Left forelimb (tissue), 1 donor: ENCODE measurements at places on chromosomes 4 and X.

DNA sequence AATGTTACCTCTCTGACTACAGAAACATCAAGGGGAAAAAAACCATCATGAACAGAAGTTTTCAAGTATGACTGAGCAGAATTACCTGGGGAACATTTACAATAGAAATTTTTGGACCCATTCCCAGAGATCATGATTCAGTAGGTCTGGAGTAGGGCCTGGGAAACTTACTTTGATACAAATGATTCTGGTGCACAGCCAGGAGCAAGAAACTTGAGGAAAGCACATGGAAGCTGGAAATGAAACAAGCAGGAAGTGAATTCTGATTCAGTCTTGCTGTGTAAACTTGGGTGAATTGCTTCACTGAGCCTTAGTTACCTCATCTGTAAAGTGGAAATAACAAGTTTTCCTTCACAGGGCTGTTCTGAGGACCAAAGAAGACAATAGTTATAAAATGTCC is 192.5 kb upstream of the TAPT1 start:
- no peak for DNase-seq

DNA sequence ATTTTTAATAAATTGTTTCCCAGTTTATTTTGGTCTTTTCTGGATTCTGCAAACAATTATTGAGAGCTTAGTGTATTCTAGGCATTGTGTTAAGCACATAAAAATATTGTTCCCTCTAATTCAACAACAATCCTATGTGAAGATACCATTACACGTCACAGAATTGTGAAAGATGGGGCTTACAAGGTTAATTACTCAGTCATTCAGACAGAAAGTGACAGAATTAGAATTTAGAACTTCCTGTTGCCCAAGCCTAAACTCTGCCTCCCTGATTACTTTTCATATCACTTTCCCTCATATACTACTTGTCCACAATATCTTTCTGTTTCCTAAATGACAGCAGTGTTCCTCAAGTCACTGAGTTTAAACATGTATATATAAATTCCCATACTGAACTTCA is 186.7 kb upstream of the VEGFC start:
- no peak for DNase-seq

- no peak for DNase-seq
Measured at GRCh38 chr4:129863206-129863605, 767.3 kb downstream of the C4orf33 start.

DNA sequence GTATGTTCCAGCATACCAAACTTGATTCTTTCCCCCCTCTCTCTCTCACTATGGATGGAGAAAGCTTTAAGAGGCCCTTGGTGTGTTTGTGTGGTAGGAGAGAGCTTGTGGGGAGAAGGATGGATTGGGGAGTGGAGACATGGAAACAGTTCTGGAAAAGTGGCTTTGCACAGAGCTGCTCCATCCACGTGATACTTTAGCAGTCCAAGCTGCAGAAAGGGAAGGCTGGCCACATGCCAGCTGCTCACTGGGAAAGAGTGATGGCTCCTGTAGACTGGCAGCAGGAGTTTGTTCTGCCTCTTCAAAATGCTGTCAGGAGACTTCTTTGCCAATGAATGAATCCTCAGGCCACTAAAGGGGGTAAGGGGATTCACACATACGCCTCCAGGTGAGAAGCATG is 21.7 kb upstream of the SEC24B start:
- no peak for DNase-seq

GRCh38 chr4:188596021-188596420 is 456.8 kb downstream of the TRIML1 start:
- DNase-seq: no peak

DNA sequence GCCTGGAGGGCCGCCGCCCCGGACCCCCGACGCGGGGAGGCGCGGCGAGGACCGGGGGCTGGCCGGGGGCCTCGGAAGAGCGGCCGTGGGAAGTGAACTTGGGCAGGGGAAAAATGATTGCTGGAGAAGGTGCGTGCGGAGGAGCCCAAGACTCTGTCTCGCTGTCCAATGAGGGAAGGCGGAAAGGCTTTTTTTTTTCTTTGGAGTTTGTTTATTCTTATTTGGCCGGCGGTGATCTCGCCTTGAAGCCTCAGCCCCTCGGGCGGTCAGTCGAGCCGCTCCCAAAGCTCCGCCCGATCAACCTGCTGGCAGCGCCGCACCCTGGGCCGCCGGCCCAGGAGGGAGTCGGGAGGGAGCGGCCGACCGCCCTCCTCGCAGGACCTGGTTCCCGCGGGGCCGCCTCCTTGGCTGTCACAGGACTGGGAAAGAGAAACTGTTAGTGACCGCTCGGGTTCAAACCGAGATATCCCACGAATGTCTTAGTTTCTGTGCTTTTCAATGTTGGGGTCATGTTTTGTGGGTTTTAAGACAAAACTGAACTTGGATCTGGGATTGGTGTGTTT is 2.5 kb downstream of the CPEB2 start:
- peak; percentile 66 for DNase-seq

- DNase-seq: no peak
Measured at GRCh38 chr4:78953769-78954666, 14.8 kb upstream of the PAQR3 start.

DNA sequence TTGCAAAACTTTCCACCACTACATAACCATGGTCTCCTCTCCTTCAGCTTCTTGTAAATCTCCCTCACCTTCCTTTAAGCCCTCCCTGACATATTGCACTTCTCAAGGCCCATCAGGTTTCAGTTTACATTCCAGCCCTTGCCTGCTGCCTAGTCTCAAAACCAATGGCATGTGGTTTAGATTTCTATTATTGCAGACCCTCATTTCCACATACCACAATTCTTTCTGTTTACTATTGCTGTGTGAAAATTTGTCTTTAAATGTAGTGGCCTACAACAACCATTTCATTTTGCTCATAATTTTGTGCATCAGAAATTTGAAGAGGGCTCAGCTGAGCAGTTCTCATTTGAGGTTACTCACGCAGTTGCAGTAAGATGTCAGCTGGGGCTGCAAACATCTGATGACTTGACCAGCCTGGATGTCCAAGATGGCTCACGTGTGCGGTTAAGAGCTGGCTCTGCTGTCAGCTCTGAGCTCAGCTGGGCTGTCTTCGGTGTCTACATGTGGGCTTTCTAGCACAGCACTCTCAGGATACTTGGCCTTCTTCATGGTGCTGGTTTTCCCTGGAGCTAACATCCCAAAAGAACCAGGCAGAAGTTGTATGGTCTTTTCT is 29.9 kb upstream of the SOD3 start:
- no peak for DNase-seq

DNA sequence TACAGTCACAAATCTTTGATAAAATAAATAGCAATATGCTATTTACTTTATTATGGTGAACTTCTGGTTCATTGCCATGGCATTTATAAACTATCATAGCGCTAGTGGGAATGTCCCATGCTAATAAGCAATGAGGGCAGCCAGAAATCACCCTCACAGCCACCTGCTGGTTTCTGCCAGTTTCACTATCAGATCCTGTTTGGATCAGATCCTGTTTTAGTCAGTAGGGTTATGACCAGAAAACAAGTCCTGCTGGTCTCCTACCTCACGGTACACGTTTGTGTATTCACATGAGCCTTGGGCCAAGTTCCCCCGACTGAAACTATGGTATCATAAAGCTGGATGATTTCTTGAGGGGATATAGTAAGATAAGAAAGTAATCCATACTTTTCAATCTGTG is 17.7 kb downstream of the FOXR2 start:
- no peak for DNase-seq

GRCh38 chrX:107485013-107485412 is 35.6 kb downstream of the FRMPD3 start:
- no peak for DNase-seq

GRCh38 chr4:83677656-83678055 is 141.7 kb downstream of the GPAT3 start:
- no peak for DNase-seq

DNA sequence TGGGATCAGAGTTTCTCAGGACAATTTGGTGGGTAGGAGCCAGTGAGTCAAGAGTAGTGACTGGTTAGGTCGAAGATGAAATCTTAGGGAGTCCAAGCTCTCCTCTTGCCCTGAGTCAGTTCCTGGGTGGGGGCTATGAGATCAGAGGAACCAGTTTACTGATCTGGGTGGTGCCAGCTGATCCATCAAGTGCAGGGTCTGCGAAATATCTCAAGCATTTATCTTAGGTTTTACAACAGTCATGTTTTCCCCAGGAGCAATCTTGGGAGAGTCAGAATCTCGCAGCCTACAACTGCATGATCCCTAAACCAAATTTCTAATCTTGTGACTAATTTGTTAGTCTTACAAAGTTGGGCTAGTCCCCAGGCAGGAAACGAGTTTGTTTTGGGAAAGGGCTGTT is 1833.2 kb upstream of the PCDH7 start:
- DNase-seq: no peak

DNA sequence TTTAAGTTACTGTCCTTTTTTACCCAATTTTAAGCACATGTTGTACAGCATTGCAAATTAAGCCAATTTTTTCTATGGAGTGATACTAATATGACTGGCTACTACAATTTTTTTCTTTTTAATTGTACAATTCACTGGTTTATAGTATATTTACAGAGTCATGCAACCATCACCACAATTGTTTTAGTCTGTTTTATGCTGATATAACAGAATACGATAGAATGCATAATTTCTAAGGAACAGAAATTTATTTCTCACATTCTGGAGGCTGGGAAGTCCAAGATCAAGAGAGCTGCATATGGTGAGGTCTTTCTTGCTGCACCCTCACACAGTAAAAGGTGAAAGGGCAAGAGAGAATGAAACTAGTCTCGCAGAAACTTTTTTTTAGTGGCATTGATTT is 125.3 kb downstream of the GLUD2 start:
- DNase-seq: no peak

DNA sequence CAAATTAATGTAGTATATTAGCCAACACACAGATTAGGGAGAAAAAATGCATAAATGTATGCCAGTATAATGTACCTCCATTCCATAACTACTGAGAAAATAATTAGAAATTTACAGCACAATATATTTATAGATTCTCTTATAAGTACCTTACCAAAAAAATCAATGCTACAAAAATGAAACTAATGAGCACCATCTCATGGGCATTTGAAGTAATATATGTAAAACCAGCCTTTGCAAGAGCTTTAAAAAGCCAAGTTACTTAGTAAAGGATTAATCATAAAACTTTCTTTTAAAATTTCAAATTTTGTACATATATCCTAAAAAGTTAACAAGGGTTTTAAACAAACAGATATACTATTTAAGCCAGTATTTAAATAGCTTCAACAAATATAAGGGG is 43.2 kb downstream of the LRBA start:
- DNase-seq: no peak

DNA sequence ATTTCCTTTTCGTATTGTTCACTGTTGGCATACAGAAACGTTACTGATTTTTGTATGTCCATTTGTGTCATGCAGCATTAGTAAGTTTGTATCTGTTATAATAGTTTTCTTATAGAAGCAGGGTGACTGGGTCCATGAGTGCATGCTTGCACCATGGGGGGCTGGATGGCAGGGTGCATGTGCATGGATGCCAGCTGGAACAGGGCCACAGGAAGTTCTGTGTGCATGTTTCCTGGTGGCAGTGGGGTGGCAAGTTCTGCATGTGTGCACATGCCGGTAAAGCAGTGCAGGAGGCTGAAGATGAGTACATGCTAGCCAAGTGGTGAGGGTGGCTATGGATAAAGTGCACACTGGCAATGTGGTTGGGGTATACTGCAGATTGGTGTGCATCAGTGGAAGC is 468.0 kb upstream of the KLHL4 start:
- no peak for DNase-seq

- no peak for DNase-seq
Measured at GRCh38 chrX:123835661-123836371, 24.0 kb upstream of the XIAP start.

GRCh38 chr4:185966997-185967775 is 101.8 kb upstream of the TLR3 start:
- no peak for DNase-seq

DNA sequence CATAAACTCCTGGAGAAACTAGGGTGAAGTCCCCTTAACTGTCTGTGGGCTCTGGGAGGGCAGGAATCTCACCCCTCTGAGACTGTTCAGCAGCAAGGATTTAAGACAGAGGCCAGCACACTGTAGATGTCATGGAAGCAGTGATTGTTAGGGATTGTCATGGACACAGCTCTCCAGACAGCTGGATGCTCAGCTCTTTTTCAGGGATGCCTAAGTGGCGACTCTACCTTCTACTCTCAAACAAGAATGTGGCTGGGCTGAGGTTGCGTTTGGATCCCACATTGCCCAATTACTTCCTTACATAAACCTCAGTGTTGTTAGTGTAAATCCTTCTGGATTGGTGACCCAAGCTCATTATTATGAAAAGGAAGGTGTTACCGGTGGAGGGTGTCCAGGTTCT is 291.9 kb upstream of the VCX3A start:
- DNase-seq: no peak

- DNase-seq: no peak
Measured at GRCh38 chr4:33386764-33387163, 2666.6 kb downstream of the PCDH7 start.

DNA sequence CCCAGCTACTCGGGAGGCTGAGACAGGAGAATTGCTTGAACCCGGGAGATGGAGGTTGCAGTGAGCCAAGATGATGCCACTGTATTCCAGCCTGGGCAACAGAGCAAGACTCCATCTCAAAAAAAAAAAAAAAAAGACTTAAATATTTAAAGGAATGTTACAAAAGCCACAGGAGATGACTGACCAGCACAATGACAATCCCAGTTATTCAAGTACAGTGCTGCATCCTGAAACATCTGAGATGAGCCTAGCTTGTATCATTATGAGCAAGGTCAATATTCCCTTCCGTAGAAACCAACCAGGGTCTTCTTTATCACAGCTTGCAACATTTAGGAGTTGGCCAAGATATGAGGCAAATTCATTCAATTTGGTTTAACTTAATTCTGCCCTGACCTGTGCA is 38.6 kb downstream of the LNX1 start:
- DNase-seq: no peak

GRCh38 chrX:147550217-147550616 is 361.5 kb upstream of the FMR1 start:
- DNase-seq: no peak

DNA sequence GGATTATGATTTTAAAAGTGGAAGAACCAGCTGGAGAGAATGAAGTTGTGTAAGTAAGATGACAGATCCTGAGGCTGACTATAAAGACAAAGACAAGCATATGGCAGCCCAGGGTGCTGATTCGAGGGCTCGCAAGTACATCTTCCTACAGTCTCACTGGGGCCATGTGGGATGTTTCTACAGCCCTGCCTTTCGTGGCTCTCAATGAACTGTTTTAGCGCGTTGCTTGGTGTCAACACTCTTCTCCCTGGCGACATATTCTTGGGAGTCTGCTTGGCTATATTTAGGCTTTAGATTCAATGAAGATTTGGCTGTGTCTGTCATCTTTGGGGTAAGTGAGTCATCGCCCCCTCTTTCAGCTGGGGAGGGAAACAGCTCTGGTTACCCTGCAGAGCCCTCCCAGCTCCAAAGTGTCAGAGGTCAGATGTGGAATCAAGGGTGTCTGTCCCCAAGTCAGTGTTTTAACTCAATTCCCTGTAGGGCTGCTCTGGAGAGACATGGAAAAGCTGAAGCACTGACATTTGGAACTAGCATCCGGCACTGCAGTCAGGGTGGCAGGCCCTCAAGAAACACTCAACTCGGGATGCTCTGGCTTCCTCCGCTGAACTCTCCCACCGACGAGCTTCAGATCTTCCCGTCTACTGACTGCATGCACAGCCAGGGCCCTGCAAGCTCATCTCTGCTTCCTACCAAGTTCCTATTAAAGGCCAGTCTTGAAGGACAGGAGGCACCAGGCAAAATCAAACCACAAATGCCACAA is 65.7 kb downstream of the GATB start:
- no peak for DNase-seq
